ENCODE measurements at places on chromosomes 5 and 9.
A peak's percentile ranks its signal among the peaks of the same experiment; 100 is the strongest.

GRCh38 chr5:137567226-137567625 lies 68.1 kb upstream of the SPOCK1 start:
- no peak for DNase-seq

DNA sequence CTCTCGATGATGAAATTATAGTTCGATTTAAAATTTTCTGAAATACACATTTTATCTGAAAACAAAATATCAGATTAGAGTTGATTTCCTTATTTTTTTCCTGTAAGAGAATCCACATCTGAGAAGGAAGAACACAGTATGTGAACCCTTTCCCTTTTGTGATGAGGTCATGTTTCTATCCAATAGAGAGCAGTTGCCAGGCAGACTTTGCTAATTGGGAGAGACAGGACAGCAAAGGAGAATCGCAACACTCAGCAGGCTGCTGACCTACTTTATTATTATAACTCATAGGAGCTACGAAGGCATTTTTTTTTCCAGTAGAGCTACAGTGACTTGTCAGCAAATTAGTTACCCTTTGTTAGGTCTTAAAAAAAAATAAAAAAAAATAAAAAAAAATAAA lies 242.1 kb downstream of the HCN1 start:
- DNase-seq, result no peak

GRCh38 chr5:179698935-179699615 lies at the start of gene CANX:
Gene CANX, plus strand, starts transcription at chr5:179698967. Its CDS starts 6,715 bp downstream, at chr5:179705682.
- DNase-seq, result no peak

DNA sequence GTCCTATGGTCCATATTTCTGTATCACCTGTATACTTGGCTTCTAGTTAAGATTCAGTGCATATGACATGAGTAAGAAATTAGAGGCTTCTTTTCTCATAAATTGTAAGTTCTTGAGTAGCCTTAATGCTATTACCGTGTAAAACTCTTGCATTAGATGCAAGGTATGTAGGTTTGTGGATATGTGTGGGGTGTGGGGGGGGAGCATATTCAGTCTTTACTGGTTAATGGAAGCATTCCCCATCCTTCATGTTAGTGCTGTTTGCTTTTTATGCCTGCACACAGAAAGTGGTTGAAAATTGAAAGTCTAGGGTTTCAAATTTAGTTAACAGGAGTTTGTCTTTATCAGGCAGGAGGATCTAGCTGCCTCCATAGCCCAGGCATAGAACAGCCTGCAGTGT lies 16.1 kb downstream of the RAI14 start:
- DNase-seq, result no peak

DNA sequence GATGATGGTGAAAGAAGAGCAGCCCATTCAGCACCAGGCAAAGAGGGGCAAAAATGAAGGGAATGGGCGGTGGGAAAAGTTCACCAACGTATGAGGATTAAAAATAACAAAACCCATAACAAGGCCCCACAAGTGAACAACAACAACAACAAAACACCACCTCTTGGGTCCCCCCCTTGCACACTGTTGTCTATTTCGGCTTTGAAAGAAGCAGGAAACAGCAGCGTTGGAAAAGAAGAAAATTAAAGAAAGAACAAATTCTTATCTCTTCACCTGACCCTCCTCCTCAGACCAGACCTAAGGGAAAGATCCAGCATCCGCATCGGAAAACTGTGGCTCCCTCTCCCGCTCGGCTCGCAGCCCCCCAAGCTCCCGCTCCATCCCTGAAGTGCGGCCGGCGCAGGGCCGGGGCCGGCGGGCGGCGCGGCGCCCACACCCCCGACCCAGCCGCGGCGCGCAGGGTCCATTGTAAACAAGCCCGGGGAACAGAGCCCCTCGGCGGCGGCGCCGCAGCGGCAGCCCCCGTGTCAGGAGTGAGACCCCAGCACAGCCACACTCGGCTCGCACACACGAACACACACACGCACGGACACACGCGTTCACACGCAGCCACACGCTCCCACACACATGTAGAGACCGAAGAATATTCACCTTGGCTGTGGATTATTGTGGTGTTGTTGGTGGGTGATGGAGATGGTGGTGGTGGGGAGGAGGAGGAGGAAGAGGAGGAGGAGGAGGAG lies 535 bp downstream of the RFX3 start:
- DNase-seq, result no peak

DNA sequence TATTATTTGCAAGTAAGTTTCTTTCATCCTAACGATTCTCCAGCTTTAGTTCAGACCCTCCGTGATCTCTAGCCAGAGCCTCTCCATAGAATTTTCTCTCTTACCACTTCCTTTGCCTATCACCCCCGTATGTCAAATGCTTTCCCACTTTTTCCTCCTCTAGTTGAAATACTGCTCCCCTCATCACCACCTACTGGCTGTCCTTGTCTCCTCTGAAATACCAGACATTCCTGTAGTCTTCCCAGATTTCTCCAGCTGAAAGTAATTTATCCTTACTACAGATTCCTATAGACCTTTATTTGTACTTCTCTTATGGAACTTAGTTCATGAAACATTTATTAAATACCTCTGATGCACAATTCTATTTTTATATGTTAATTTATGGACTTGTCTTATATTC lies 36.0 kb upstream of the GLIPR2 start:
- DNase-seq, result no peak

DNA sequence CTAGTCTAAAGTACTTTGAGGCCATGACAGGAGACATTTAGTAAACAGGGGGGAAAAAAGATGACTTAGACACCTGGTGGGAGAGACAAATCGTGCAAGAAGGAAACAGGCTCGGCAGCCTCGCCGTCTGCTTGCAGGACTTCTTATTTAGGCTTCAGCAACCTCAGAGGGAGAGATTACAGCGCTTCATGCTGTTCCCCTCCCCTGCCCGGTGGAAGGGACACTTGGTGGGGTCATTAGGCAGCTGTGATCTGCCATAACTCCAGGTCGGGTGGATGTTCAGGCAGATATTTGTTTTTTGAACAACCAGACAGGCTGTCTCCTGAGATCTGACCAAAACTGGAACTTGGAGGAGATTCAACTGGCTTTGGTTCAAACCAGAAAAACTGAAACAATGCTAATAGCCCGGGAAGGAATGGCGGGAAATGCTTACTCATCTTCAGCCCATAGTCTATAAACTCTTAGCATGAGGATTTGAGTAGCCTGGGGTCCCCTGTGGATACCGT lies 38.1 kb upstream of the CD180 start:
- DNase-seq, result peak; percentile 49

DNA sequence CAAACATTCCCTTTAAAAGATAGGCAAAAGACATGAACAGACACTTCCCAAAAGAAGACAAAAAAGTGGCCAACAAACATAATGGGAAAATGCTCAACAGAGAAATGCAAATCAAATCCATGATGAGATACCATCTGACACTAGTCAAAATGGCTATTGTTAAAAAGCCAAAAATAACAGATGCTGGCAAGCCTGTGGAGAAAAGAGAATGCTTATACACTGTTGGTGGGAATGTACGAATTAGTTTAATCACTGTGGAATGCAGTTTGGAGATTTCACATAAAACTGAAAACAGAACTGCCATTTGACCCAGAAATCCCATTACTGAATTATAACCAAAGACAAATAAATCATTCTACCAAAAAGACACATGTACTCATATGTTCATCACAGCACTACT lies 58.3 kb upstream of the WDR41 start:
- DNase-seq, result no peak

DNA sequence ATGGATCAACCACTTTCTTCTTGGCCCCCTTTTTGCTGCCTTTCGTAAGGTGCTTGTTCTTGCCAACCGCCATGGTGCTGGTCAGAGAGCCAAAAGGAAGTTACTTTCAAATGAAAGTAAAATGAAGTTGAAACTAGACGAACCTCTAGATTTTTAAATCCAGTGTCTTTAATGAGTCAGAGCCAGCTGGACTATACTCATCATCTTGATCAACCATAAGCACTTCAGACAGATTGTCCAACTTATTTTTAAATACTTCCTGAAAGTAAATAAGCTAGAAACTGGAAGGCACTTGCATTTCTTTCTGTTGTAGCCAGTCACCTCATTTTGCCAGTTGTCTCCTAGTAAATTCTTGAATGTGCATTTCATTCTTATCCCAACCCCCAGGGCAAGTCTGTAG lies 48.9 kb downstream of the JMY start:
- no peak for DNase-seq

DNA sequence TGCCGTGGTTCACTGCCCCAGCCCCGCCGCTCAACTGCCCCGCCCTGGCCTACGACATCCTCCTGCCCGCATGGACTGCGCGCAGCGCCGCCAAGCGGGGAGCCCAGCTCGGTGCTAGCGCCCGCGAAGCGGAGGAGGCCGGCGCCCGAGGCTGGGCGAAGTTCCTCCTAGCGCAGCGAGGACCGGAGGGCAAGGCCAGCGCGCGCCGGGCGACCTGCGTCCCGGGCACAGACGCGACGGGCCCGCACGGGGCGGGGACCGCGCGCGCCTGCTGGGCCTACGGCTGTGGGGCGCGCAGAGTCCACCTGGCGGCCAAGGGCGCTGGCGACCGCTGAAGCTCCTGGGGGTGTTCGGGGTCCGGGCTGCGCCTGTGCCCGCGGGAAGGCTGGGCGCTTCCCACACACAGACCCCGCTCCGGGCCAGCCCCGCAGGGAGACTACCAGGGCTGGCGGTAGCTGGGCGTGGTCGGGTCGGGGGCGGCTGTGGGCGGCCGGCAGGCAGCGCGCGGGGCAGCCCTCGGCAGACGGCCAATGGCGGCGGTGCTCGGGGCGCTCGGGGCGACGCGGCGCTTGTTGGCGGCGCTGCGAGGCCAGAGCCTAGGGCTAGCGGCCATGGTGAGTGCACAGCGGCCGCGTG lies at the start of gene PCBD2:
PCBD2 (plus strand) TSS at position 522 of the 636 bp plus-strand sequence; CDS start at position 531, 9 bp downstream.
- peak; percentile 64 for DNase-seq

GRCh38 chr5:29089591-29090130 lies 2051.3 kb upstream of the CDH9 start:
- DNase-seq, result no peak

DNA sequence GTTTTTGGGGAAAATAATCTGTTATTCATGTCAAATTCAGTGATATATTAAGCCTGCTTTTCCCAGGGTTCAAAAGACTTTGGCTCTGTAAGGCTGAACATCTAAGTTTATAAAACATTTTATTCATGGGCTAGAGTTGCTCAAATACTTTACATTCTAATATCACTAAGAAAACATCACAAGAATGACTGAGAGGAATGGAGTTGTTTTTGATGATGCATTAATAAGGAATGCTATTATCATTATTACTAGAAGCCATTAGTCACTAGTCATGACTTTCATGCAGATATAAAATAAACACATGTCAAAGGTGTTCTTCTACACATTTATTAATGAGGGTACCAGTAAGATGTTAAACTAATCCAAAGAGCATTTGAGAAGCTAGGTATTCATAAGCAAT lies 185.5 kb upstream of the KCNN2 start:
- no peak for DNase-seq

GRCh38 chr5:135295852-135296251 lies 103.2 kb downstream of the MACROH2A1 start:
- DNase-seq, result no peak

DNA sequence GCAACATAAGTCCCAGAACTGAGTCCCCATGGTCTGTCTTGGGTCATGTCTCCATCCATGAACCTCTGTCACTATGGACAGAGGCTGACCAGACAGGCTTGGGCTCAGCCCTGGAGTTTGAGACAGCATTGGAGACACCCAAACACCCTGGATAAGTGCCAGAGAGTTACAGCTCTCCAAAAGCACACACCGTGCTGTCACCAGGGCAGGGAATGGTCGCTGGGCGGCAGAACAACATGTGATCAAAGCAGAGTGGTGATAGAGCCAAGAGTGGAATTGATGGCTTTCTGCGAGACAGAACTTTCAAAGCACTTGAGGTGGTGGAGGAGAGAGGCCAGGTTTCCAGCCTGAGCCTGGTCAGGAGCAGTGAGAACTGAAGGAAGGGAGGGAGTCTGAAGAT lies 50.1 kb downstream of the DRD1 start:
- peak; percentile 9 for DNase-seq

- peak; percentile 76 for DNase-seq
These were observed 26.9 kb downstream of the ADAM19 start for GRCh38 chr5:157548513-157549282.

GRCh38 chr9:126793686-126794417 lies 11.0 kb upstream of the ZBTB43 start:
- no peak for DNase-seq

DNA sequence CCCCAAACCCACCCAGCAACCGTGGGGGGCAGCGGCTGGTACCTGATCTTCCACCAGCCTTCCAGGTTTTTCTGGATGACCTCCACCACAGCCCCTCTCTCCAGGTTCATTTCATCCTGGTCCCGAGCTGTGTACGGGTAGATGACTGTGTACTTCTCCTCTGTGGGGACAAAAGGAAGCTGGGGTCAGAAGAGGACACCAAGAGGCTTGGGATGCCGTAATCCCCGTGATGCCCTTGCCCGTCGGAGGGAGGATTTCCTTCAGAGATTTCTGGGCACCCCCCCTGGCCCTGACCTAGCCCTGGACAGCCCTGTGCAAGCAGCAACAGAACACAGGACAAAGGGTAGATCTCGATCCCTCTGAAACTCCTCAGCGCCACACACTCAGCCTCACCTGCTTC lies 70.3 kb upstream of the UBTD2 start:
- DNase-seq, result no peak

GRCh38 chr5:131760793-131761192 lies 36.0 kb downstream of the FNIP1 start:
- no peak for DNase-seq

- no peak for DNase-seq
These were observed 168.8 kb upstream of the SLC27A6 start for GRCh38 chr5:128796506-128796905.

GRCh38 chr5:157115502-157115901 lies 6.7 kb upstream of the HAVCR2 start:
- DNase-seq, result no peak

DNA sequence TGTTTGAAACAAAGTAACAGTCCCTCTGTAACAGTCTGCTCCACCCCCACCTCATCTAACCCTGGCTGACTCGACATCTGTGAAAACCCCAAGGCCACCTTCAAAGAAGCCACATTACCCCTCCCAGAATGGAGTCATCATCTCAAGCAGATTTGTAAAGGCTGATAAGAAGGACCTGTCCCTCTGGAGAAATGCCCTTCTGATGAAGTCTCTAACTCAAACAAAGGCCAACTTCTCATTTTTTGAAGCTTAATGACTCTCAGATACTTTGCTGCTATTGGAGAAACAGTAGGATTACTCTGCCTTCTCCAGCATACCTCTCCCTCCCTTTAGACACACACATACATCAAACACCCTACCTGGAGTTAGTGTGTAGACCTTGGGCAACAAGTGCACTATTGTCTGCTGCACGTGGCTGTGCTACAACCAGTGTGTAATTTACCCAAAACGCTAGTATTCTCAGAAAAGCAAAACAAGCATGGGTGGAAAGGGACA lies 5.3 kb upstream of the SUSD1 start:
- DNase-seq, result no peak
